ENCODE measurements at places on chromosomes 1 and 21.

DNA sequence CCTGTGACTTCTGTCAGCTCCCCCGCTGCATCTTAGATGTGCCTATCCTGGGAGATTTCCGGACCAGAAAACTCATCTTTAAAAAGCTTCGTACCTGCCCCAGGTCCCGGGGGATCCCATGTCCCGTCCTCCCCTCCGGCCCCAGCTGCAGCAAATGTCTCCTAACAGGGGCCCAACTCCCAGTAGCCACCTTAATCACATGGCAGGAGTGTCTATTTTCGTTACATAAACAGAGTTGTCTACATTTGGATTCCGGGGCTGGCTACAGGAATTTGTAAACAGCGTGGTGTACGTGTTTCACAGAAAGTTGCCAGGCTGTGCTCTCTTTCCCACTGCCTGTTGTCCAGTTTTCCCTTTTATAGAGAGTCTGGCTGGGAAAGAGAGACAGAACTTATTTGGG is 17.9 kb upstream of the KCNE2 start:
- DNase-seq: no peak

DNA sequence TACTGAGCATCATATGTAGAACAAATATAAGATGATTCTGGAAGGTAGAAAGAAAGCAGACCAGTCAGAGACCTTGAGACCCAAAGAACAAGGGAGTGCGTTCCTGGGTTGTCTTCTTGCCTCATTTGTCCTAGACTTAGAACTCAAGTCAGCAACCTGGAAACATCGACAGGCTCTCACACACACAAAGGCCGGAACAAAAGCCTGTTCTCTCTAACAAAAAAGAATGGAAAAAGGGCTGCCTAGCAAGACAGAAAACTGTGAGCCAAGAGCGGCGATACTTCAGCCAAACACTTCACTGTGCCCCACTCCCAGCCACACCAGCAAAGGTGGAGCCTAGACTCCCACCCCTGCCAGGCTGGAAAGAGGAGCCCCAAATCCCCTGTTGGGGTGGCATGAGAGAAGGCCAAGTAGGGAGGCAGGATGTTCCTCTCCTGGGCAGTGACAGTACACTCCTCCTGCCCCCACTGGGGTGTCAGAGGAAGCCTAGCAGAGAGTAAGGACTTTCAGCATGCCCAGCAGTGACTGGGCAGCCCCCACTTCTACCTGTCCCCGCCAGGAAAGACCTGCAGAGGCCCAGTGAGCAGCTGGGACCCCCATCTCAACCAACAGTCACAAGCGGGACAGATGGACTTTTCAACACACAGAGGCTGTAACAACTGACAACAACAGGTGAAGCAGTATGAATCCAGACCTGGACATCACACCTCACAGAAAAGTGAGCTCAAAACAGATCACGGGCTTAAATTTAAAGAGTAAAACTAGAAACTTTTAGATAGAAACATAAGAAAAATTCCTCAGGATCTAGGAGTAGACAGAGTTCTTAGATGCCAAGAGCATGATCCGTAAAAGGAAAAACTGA is 33.0 kb downstream of the MRAP start:
- no peak for DNase-seq

GRCh38 chr1:209659909-209660308 is 7.7 kb upstream of the LAMB3 start:
- DNase-seq: no peak

GRCh38 chr1:162087111-162087510 is 17.6 kb downstream of the NOS1AP start:
- no peak for DNase-seq

GRCh38 chr1:67390041-67390887 is 39.9 kb downstream of the SERBP1 start:
- no peak for DNase-seq

DNA sequence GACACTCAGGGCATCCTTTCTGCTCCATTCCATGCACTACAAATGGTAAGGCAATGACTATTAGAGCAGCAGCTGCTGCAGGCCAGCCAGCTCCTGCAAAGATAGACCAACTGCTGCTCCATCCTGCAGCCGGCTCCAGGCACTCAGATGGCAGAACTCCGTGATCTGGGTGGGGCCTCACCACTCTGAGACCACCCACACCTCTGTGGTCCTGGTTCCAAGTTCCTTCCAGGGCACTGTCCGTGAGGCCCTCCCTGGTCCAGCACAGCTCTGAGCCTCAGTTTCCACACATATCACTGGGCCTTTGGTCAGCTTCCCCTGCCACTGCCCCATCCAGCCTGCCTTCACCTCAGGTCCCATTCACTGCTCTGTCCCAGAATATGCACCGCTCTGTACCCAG is 114.7 kb downstream of the DMRTB1 start:
- no peak for DNase-seq

- no peak for DNase-seq
These were observed 183.7 kb downstream of the CLIC6 start for GRCh38 chr21:34852448-34852847.

GRCh38 chr1:94729267-94729666 is 90.9 kb upstream of the SLC44A3 start:
- DNase-seq: no peak

GRCh38 chr1:41740058-41740457 is 178.7 kb downstream of the HIVEP3 start:
- no peak for DNase-seq

DNA sequence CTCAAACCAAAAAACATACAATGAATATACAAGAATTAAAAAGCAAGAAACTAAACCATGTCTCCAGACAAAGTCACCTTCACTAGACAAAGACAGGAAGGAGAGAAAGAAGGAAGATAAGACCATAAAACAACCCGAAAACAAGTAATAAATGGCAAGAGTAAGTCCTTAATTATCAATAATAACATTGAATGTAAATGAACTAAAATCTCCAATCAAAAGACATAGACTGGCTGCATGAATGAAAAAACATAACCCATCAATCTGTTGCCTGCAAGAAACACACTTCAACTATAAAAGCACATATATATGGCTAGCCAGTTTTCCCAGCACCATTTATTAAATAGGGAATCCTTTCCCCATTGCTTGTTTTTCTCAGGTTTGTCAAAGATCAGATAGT is 100.8 kb upstream of the SAMSN1 start:
- no peak for DNase-seq

GRCh38 chr1:22412932-22413727 is 38.5 kb upstream of the ZBTB40 start:
- no peak for DNase-seq

GRCh38 chr1:240241278-240241677 is 149.6 kb downstream of the FMN2 start:
- DNase-seq: no peak

DNA sequence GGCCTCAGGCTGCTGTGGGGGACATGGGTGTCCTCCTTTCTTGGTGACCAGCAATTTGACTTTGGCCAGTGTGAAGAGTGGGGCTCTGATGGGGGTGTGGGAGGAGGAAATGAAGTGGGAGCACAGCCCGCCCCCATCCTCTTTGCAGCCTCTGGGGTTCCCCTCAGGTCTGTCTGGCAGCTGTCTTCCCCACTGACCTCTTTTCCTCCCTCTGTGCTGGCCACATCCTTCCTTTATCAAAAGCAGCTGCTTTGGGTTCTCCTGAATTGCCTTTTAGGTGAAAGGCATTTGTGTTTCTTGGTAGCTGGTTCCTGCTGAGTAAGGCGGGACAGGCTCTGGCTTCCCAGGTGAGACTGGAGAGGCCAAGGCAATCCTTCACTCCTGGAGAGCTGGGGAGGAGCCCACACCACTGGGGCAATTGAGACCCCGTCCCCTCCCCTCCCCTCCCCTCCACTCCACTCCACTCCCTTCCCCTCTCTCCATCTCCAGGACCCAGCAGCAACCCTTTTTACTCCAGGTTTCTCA is 24.9 kb downstream of the PCAT6 start:
- DNase-seq: no peak

DNA sequence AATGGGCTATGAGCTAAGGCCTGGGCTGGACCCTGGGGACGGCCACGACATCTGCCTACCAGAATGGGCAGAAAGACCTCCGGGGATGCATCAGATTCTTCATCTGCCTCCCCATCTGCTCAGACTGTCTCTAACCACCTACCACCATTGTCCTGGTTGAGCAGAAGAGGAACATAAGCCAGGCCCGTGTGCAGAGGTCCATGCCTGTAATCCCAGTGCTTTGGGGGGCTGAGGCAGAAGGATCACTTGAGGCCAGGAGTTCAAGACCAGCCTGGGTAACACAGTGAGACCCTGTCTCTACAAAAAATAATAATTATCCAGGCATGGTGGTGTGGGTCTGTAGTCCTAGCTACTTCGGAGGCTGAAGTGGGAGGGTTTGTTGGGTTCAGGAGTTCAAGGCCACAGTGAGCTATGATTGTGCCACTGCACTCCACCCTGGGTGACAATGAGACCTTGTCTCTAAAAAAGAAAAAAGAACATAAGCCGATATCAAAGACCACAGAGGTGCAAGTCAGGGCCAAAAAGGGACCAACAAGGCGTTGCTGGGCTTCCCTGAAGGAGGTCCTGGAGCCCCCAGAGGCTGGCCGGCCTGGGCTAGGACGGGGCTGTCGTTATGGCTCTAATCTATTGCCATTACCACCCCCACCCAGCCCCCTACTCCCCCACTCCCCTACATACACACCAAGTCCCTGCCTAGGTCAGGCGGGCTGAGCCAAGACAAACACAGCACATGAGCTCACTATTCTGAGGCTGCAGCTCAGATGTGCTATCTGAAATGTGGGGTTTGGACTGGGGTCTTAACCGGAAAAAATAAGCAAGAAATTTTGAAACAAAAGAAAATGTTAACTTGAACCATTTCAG is 239.2 kb upstream of the RAB4A start:
- DNase-seq: no peak

GRCh38 chr1:239354231-239354630 is 32.1 kb upstream of the CHRM3 start:
- DNase-seq: no peak

- no peak for DNase-seq
These were observed 11.3 kb downstream of the NCSTN start for GRCh38 chr1:160354388-160354985.

GRCh38 chr1:165218731-165219130 is 137.8 kb downstream of the LMX1A start:
- DNase-seq: no peak

DNA sequence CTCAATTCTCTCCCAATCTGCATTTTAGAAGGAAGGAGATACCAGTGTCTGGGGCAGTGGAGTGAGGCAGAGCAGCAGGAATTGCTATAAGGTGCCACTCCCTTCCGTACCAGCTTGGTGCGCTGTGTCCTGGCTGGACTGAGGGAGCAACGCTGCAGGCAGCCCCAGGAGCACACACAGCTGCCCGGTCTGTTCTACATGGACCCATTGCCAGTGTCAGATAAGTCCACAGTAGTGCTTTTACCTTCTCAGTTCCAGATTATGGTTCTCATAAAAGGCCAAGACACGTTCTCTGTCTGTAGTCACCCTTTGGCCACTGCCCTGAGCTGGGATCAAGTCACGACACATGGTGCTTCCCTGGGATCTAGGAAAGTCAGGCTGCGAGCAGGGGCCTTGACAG is 44.1 kb upstream of the BARHL2 start:
- no peak for DNase-seq

- DNase-seq: no peak
These were observed 15.0 kb downstream of the NFIA start for GRCh38 chr1:61097317-61097716.

DNA sequence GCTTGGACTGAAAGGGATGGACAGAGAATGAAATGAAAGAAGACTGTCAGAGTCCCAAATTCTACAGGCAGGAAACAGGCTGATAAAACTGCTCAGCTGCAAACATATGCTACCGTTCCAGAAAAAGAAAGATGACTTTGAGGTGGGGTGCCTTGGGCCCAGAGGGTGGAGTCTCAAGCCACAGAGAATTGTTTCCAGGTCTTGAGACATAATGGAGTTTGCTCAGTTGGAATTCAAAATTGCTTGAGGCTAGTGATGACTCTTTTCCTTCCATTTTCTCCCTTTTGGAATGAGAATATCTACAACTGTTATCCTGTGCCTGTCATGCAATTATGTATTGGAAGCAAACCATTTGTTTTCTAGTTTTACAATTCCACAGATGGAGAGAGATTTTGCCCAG is 23.6 kb upstream of the PSEN2 start:
- no peak for DNase-seq

GRCh38 chr1:173002891-173003838 is 47.6 kb downstream of the TNFSF18 start:
- DNase-seq: no peak

GRCh38 chr1:966135-966703 is at the start of gene PLEKHN1:
PLEKHN1 (plus strand) TSS chr1:966482; CDS start chr1:966532, 50 bp downstream.
- DNase-seq: no peak

DNA sequence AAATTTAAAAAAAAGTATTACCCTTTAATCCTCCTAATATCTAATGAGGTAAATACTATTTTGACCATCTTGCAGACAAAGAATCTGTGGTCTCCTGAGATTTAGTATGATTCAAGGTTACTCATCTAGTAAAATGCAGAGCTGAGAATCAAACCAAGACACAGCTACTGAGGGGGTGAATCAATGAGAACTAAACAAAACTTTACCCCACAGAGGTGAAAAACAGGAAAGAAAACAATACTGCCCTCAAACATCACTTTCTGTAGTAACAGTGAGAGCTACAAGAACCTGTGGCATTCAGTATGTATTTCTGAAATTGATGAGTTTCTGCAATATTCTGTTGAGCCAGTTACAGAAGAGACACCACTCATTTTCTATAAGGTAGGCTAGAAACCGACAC is 85.1 kb downstream of the JAK1 start:
- DNase-seq: no peak

DNA sequence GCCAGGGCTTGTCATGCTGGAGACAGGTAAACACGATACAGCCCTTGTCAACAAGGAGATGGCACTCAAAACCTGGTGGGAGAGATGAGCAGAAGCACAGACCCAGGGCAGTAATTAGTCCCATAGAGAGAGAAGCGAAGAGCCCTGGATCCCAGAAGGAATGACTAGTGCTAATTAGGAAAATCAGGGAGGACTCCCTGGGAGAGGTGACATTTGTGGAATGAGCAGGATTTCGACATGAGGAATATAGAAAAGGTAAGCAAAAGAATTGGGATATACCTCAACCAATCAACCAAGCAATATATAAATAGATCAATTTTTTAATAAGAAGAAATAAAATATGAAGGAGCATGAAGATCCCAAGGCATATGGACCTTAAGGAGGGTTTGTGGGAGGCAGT is 98.5 kb upstream of the GJB5 start:
- DNase-seq: no peak

DNA sequence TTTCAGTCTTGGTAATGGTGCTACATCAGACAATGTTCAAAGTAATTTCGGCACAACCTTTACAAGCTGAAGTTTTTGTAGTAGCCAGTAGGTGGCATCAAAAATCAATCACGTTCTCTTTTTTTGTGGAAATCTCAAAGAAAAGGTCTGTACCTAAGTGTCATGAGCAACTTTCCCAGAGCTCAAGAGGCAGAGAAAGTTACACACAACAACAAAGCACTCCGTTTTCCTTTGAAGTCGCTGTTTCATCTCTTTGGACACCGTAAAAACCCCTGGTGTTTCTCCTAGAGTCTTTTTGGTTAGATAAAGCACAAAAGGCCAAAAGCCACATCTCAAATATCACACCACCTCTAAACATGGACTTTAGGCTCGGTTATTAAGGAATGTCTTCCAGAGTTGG is 131.6 kb downstream of the LHX8 start:
- no peak for DNase-seq

All from stimulated activated CD8-positive, alpha-beta memory T cell treated with anti-CD3 and anti-CD28 coated beads, Interleukin-7, amount 100 ng/mL, for 1 hour (primary cell).